ENCODE measurements at places on chromosomes 4 and X.

DNA sequence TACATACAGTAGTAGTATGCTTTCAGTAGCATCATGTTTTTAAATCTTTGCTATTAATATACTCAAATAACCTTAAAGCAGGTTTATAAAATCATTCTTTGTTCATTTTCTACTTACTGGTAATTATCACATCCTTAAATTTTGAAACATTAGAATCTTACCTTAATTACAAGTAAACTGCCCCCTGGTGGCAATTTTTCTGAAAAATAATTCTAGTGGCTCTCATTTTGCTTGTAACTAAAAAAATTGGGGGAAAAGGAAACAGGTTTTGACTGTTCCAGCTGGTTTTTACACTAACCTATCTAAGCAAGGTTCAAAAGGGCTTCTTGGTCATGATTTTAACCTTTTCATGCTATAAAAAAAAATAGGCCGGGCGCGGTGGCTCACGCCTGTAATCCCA is 18.5 kb upstream of the DCAF4L1 start:
- DNase-seq, result no peak

GRCh38 chr4:118318931-118319330 is 33.9 kb downstream of the PRSS12 start:
- no peak for DNase-seq

- no peak for DNase-seq
Measured at GRCh38 chr4:17492058-17492741, 19.7 kb downstream of the QDPR start.

DNA sequence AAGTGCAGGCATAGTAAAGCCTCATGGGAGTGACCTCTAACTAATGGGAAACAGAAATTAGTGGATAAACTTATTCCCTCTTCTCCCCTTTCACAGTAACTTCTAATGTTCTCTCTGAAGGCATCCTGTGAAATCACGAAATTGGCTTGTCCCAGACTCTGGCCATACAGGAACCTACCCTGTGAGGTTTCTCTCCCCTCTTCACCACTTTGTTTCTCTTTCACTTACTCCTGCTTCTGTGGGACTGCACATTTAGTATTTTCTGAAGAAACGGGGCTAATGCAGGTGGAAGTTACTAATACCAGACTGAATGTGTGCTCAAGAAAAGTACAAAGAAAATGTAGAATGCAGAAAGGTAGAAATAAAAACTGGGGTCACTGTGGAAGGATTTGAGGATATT is 20.0 kb downstream of the ZNF330 start:
- DNase-seq, result no peak

DNA sequence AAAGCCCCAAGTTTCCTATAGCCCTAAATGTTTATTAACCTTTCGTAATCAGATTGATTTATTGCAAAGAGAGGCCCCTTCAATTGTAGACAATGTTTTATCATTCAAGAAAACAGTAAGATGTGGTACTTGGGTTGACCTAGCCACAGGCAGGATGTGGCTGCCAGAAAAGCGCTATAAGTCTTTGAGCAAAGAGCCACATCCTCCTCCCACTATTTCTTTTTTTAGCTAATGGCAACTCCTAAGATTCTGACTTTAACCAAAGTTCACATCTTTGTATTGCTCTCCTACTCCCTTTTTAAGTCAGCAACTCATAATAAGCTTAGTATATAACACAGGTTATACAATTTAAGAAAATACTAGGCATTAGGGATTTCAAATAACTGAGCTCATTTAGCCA is 70.7 kb upstream of the PPP3CA start:
- DNase-seq, result peak; percentile 37

DNA sequence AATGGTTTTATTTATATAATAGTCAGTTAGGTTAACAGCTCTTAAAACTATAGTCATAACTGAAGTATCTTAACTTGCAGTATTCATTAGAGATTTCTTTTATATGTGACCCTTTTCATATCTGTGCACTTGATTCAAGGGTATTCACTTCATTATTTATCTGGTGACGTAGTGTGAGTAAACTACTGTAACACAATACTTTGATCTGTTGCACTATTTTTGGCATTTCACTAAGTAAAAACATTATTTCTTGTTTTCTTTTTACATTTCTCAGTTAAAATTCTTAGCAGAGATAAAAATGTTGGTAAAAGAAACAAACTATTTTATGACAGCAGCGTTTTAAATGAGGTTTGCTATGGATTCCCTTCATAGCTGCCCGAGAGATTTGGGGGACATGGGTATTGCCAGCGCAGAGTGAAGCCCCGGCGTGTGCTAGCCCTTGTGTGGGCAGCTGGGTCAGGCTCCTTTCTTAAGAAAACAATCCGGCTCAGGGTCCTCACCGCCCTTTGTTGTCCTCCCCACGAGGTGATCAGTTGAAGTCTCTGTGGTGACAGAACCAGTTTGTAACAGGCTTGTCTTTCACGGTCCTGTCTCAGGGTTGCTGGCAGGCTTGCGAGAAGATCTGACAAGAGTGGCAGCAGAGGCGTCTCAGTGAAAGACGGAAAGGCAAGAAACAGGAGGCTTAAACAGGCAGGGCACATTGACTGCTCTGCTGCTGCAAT is 293.4 kb downstream of the BMPR1B start:
- no peak for DNase-seq

- no peak for DNase-seq
Measured at GRCh38 chr4:70737006-70737405, 15.2 kb downstream of the RUFY3 start.

DNA sequence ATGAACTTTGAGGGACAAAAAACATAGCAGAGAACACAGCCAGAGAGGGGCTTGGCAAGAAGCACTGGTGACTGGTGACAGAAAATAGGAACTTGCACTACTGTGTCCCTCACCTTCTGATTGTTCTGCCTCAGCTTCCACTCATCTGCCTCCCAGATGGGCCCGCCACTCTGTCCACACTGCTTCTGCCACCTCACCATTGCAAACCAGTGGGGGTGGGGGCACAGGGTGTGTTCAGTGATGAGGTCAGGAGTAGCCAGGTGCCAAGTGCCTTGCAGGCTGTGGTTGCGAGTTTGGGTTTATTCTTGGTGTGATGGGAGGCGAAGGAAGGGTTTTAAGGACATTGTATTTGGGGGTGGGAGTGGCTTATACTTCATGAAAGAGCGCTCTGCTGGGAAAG is 9.1 kb upstream of the UBA1 start:
- DNase-seq, result no peak

- no peak for DNase-seq
Measured at GRCh38 chr4:78650106-78651024, 98.8 kb downstream of the ANXA3 start.

DNA sequence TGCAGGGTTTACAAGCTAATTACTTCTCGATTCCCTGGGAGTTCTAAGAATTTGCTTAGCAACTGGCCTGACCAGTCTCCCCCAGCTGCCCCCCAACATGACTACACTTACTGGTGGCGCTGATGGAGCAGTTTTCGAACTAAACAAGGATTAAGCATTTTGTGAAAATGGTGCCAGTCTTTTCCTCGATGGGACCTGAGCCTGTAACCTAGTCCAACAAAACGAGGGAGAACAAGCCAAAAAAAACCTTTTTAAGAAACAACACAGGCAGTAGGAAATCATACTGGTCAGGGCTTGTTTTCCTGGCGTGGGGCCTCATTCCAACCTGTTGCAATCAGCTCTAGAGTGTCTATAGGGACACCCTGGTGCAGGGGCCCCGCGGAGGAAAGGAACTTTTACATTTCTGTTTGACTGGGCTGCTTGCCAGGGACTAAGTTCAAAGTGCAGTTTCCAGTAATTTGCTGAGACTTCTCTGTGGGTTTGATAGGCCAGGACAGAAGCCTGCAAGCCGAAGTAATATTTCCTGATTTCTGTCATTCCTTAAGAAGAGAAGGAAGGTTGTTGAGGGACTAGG is 158.7 kb downstream of the SPRY1 start:
- no peak for DNase-seq

DNA sequence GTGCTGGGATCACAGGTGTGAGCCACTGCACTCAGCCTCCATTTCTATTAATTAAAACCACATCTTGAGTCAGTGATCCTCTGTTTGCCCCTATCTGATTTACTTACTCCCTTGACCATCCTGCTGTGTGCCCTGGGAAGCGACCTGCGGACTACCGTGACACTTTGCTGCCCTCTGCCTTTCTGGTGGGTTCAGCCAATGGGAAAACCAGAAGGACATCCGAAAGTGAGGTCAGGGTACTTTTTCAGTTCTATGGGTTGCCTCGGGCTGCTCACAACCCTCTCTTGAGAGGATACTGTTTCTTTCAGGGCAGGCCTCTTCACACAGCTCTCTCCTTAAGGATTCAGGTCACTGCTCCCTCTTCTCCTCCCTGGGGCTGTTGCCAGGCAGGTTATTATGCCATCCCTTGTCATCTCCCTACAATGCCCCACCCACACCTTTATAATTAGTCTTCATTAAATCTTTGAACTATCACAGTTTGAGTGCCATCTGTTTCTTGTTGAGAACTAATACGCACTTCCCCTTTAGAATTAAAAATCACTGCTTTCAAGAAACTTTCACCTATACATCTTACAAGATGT is 21.4 kb downstream of the PLAC8 start:
- no peak for DNase-seq

DNA sequence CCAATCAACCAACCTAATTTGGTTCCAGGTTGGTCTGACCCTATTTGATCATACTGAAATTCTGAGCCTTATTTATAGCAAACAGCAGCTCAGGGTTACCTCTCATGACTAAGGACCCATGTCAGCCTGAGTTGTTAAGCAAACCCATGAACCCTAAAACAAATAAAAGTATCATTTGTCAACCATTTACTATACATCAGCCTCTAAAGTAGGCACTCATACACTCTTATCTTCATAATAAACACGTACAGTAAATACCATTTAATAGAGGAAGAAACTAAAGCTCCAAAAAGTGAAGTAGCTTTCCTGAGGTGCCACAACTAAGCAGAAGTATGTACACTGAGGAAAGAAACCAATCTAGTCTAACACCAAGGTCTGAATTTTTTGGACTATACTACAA is 25.2 kb downstream of the MANBA start:
- DNase-seq, result no peak

- DNase-seq, result no peak
Measured at GRCh38 chr4:148162991-148163390, 279.2 kb downstream of the NR3C2 start.

DNA sequence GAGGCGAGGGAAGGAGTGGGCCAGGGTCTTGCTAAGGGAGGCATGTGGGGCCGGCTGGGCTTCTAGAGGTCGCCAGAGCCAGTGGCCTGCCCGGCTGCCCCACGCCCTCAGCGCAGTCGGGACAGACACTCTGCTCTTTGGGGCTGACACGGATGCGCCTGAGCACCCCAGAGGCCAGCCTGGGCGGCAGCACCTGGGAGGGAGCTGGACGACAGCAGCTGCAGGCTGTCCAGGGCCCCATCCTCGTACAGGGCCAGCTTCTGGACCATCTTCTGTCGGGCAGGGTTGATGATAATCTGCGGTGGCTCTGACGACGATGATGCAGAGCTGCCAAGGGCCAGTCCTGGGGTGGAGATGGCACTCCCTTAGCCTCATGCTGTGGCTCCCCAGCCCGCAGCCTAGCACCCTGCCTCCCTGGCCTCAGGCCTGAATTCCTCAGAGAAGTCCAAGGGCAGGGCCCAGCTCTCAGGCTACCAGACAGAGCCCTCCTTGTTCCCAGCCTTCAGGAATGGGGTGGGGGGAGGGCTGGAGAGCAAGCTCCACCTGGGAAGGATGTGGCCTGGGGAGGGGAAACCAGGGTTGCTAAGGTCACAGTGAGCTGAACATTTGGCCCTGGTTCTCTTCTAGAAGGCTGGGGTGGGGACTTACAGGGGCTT is 7.2 kb downstream of the IRAK1 start:
- no peak for DNase-seq
